Stimulated activated CD4-positive, alpha-beta T cell treated with anti-CD3 and anti-CD28 coated beads, Interleukin-1b, Interleukin-23, amount 100 ng/mL, for 1 hour (primary cell): ENCODE measurements at places on chromosomes 3 and 15.

GRCh38 chr3:133763797-133764683 is 17.8 kb downstream of the TF start:
- no peak for DNase-seq

DNA sequence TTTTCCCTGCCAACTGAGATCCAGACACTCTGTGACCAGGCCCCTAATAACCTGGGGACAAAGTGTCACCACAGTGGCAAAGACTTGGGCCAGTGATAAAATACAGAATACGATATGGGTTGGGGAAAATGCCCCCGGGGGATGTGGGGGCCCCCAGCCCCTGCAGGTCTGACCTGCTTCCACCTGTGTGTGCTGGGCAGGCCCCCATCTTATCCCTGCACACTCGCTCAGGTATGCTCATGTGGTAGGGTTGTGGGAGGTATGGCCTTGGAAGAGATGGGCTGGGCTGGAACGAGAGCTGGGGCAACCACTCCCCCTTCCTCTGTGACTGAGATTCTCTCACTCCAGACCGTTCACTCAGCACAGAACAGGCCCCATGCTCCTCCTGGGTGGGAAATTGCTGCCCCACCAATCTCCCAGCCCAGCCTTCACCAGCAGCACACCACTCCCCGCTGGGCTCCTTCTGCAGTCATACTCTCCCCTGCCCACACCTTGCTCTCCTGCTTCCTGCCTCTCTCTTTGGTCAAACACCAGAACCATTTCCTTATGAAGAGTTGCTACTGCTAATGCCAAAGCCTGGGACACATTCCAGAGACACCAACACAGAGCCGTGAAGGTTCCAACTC is 9.6 kb upstream of the CPEB1 start:
- DNase-seq: no peak

- no peak for DNase-seq
These were observed 253.7 kb upstream of the TGFBR2 start for GRCh38 chr3:30352410-30353318.

- no peak for DNase-seq
These were observed 283.2 kb upstream of the STT3B start for GRCh38 chr3:31249545-31249944.

- DNase-seq: no peak
These were observed 8.6 kb downstream of the SCN5A start for GRCh38 chr3:38640661-38641452.
